ENCODE measurements at places on chromosomes 1 and 21.

DNA sequence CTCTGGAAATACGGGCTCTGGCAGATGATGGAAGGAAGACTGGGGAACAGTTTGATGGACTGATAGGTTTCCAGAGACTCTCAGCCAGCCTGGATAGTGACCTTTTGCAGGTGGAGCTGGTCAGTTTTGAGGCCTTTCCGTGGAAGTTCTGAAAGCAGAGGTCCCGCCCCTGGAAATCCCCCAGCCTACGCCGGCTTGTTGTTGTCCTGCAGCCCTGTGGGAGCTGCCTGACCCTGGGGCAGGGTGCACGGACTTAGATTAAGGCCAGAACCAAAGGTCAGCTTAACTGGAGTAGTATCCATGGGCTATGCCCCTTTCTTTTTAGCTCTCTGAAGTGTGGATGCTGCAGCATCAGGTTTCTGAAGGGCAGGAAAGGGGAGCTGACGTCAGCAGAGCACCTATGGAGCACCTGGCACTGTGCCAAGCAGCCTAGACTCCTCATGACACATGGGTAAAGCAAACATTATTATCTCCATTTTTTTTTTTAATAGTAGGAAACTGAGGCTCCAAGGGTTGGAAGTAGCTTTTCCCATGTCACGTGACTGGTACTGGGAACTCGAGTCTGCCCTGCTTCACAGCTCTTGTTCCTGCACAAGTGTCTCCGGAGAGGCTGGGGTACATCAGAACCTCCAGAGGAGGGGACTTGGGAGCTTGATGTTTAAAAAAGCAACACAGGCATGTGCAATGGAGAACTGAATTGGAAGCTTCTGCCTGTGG lies 38.5 kb downstream of the IER5 start:
- DNase-seq = no peak

DNA sequence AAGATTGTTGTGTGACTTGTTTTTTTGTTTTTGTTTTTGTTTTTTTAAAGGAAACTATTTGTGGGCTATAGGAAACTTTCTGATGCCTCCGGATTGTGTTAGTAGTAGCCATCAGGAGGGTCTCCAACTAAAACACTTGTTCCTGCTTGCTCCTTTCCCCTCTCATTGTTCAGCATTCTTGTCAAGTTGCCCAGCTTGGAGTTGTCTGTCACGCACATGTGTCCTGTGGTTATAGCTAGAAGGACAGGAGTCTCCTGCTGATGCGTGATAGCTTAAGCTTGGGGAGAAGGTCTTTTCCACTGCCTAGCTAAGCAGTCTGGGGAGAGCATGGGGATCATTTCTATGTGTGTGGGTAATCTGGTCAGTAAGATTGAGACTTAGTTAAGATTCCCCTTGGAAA lies 3.2 kb upstream of the LYPLA2 start:
- DNase-seq = no peak

- no peak for DNase-seq
These were observed 78.0 kb downstream of the BCAR3 start for GRCh38 chr1:93603601-93604000.

DNA sequence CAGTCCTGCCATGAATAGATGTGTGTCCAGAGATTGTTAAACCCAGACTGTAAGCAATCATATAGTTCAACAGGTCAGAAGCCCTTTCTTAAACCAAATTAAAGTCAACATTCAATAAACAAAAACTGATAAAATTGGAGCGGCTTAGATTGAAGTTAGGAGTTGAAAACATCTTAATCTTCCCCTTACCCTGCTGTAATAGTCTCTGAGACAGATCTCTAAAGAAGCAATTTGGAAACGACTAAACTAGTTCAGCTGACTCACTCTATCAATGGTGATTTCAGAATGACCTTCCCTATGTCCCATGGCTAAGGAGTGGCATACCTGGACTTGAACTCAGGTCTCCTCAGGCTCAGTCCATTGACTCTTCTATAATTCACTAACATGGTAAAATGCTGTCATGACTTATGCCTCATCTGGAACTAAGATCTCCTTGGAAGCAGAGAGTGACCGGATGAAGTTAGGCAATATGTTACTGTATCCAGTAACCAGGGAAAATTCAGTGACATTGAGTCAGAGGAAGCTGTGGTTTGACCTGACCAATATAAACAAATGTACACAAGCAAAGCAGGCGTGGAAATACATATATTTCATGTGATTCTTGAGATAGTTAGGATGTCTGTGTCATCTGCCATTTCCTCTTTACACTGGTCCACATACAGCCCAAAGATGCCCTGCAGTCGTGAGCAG lies 30.1 kb downstream of the SGIP1 start:
- DNase-seq = no peak

All from coronary artery (tissue), 2 donors.